Stimulated activated CD8-positive, alpha-beta memory T cell treated with anti-CD3 and anti-CD28 coated beads, Interleukin-4, amount 100 ng/mL, for 1 hour (primary cell): ENCODE measurements at places on chromosomes 3 and 15.

DNA sequence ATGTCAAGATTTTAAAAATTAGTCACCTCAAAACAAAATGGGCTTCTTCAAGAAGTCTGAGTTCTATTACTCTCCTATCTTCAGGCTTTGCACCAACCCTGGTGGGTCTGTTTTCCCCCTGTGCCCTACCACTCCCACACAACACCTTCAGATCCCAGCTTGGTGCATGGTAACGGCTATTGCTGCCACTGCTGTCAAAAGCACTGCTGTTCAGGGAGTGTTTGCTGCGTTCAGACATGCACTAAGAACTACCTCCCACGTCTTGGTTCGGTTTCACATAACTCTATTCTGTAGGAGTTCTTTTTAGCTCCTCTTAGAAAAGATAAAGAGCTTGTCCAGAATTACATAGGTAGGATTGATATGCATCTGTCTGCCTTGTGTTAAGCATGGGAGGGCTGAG, 799.2 kb downstream of the NR2F2 start:
- DNase-seq, result no peak

DNA sequence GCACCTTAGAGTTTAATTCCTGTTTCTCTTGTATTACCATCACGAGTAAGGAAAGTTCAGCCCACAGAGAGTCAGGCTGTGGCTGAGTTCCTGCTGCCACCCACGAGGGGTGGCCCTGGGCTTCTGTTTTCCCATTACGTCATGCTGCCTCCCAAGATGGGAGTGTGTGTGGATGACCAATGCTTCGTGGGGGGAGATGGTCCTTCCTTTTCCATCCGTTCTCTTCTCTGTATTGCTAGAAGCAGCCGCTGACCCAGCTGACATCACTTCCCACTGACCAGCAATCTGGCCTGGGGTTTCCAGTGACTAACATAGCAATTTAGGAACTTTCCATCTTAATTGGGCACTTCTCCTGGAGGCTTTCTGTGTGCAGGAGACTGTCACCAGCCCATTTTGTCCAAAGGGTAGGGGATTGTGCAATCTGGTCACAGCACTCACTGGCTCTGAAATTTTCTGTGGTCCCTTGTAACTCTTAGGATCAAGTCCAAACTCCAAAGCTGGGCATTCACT, 9.3 kb downstream of the IRAK2 start:
- DNase-seq, result no peak

- DNase-seq, result peak; percentile 15
These were observed 397.6 kb downstream of the FOXP1 start for GRCh38 chr3:71185733-71186455.

DNA sequence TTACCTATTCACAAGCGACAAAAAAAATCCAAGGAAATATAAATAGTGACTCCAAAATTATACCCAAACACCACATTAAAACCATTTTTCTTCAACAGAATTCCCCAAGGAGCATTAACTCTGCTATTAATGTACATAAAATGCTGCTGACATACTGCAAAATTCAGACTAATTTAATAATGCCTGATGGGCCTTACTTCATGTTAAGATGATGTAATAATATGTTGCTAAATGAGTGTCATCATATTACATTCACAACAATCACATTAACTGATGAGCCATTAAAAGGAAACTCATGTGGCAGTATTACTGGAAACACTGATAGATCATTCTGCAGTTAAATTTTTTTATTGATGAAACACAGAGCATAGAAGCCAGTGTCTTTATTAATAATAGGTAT, 204.9 kb upstream of the CGNL1 start:
- DNase-seq, result no peak

- DNase-seq, result no peak
These were observed 546.0 kb upstream of the CFAP20DC start for GRCh38 chr3:59595830-59596229.

DNA sequence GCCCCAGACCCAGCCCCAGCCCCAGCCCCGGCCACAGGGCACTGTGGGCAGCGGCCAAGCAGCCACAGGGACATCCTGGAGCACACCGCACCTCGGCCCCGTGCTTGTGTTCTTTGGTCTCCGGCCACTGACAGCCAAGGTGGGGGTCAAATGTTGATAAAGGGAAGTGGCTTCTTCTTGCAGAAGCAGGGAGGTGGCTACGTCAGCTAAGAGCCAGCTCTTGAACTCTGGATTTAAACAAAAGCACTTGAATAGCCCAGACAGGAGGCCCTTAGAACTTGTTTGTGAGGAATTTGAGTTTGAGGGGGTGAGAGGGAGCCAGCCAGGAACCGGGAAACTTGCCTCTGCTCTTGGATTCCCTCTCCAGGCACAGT, 135.8 kb upstream of the ABHD17C start:
- no peak for DNase-seq

- no peak for DNase-seq
These were observed 189.7 kb downstream of the OPA1 start for GRCh38 chr3:193782747-193783146.

DNA sequence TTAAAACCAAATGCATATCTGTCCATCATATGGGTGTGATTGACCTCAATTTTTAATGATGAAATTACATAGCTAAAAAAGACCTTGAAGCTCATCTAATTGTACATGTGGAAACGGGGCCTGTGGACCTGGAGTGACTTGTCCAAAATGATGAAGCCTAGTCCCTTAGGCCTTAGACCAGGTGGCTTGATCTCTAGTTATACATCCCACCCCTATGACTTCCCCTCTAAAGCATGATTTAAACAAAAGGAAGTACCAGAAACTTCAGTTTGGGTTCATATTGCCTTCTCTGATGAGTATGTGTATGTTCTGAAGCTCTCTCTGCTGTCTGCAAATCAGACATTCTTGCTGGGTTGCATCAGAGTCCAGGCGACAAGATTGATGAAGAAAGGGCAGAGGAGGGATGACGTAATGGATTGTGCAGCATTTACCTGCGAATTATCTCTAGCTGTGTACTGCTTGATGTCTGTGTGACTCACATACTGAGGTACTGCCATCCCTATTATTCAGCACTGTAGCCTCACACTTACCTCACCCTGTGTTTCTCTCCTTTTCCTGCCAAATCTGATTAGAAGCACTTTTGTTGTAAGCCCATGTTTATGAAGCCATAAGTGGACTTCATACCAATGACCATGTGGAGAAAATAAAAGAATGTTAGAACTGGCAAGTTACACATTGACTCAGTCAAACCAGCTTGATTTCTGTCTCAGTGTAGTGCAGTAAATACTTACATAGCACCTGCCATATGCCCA, 111.5 kb downstream of the FILIP1L start:
- DNase-seq, result no peak
